ENCODE measurements at places on chromosomes 4 and X.

DNA sequence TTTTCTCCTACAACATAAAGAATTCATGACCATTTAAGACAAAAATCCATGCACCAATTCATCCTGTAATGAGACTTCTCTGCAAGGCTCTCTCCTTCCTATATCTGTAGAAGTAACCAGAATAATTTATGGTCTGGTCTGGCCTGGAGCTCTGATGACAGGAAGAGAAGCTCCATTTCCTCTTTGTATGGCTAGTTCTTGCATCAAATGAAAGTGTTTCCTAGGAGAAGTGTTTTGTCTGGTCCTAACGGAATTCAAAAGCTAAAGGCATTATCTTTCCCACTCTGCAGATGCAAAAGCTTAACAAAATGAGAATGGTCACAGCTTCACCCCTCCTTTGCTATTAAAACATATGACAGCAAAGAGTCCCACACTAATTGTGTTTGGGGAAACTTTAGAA, 55.1 kb downstream of the SPATA18 start:
- DNase-seq = no peak

- DNase-seq = no peak
Measured at GRCh38 chr4:175813821-175814220, 1.8 kb upstream of the GPM6A start.

- no peak for DNase-seq
Measured at GRCh38 chr4:73730292-73730691, 10.1 kb upstream of the CXCL8 start.

DNA sequence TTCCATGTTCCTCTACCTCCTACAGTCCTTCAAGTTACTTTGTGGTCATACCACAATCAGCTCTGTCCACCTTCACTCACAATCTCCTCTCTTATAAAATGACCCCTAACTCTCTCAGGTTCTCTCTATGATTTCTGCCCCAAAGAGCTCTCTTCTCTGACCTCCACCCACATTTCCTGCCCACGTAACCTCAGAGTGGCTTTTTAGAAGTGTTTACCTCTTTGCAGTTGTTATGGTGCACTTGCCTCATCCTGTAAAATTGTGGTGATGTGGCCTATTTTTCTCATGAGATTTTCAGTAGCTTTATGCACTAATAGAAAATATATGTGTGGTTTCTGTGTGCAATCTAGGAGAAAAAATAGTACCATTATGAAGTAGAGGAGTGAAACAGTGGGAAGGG, 215.8 kb downstream of the PACRGL start:
- no peak for DNase-seq

DNA sequence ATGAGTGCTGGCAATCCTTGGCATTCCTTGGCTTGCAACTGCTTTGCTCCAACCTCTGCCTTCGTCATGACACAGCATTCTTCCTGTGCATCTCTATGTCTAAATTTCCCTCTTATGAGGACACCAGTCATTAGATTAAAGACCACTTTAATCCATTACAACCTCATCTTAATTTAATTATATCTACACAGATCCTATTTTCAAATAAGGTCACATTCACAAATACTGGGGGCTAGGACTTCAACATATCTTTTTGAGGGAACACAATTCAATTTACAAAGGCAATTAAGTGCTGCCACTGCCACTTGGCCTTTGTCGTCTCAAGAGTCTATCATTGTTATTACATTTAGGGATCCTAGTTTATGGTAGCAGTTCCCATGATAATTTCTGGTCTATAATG, 163.7 kb upstream of the PPP1R2C start:
- DNase-seq = no peak

DNA sequence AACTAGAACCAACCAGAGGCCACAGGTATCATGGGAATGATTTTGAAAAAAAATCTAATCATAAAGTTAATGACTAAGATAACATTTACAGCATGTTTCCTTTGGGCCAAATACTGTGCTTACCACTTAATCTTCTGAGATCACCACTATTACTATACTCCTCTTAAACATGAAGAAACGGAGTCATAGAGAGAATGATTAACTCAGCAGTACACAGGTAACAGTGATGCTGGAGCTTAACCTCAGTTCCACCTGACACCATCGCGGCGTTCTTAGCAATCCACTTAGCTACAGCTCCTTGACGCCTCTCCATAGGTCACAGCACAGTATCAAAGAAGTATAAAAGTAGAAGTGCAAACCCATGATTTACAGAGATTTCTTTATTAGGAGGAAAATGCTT, 592.6 kb upstream of the SLIT2 start:
- no peak for DNase-seq

DNA sequence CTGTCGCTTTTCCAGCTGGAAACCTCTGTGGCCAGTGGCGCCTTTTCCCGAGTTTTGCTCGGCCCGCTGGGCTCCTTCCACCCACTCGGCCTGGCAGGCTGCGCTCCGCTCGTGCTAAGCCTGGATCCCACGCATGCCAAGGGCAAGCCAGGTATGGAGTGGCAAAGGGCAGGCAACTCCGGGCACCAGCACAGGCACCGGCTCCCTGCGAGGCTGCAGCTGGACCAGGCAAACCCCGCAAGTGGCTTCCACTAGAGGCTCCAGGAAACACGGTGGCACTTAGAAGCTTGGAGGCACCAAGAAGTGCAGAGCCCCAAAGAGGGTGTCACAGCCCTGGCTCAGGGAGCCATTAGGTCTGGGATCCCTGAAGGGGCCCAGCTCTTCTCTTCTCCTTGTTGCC, 59.5 kb downstream of the PPA2 start:
- no peak for DNase-seq

DNA sequence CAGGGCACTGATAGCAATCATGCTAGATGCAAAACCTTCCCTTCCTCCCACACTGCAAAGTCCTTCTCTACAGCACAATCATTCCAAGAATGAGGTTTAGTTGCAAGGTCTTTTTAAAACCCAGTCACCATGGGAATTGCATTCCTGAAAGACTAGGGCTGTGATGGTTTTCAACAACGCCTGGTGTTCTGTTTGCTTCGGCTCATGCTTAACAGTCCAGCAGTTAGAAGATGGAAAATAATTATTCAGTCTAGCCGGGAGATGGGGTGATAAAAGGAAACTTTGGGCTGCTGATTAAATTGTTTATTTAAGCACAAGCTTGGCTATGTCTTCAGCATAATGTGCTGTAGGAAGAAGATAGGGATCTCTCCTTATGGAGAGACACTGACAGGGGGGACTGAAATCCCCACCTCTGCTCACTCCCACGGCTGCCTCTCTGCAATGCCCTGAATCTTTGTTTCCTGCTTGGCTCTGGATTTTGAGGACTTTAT, 211.4 kb downstream of the MID1IP1 start:
- DNase-seq = no peak

- DNase-seq = no peak
Measured at GRCh38 chr4:101309925-101310324, 37.4 kb downstream of the PPP3CA start.

GRCh38 chr4:12492730-12493393, 991.3 kb downstream of the RAB28 start:
- DNase-seq = no peak

- no peak for DNase-seq
Measured at GRCh38 chr4:4714331-4714730, 145.1 kb upstream of the MSX1 start.

GRCh38 chr4:110154582-110154981, 43.8 kb downstream of the ELOVL6 start:
- DNase-seq = no peak

DNA sequence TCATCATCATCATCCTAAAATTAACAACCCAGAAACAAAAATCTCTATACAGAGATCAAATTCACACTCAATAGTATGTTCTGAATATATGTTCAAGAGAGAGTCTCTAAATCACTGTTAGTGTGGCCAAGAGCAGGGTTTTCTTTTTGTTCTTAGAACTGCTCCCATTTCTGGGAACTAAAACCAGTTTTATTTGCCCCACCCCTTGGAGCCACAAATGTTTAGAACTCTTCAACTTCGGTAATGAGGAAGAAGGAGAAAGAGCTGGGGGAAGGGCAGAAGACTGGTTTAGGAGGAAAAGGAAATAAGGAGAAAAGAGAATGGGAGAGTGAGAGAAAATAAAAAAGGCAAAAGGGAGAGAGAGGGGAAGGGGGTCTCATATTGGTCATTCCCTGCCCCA, 32.3 kb downstream of the CYBB start:
- DNase-seq = no peak

- no peak for DNase-seq
Measured at GRCh38 chrX:120727911-120728310, 98.1 kb upstream of the C1GALT1C1 start.

- no peak for DNase-seq
Measured at GRCh38 chr4:36198861-36199260, 45.5 kb downstream of the ARAP2 start.

GRCh38 chr4:153790962-153791551, 2.2 kb upstream of the SFRP2 start:
- DNase-seq = no peak

DNA sequence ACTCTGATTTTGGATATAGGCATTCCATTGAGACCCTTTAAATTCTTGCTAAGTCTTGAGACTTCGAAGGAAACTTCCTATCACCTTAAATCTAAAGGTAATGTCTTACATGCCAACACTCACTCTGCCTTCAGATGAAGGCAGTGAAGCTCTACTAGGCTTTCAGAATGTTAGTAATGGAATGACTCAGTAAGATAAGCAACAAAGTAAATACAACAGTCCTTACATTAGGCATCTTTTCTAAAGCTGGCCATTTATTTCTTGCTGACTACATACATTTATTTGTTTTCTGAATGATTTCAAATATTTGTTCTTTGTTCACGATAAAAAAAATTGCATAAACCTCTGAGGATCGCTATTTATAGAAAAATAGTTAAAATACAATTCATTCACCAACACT, 43.5 kb downstream of the ASIC5 start:
- DNase-seq = no peak

DNA sequence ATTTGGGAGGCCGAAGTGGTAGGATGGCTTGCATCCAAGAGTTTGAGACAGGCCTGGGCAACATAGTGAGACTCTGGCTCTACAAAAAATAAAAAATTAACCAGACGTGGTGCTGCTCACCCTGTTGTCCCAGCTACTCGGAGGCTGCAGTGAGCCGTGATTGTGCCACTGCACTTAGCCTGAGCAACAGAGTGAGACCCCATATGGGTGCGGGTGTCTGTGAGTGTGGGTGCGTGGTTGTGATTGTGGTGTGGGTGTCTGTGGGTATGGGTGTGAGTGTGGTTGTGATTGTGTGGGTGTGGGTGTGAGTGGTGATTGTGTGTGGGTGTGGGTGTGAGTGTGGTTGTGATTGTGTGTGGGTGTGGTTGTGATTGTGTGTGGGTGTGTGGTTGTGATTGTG, 114.6 kb downstream of the UBE2K start:
- no peak for DNase-seq

DNA sequence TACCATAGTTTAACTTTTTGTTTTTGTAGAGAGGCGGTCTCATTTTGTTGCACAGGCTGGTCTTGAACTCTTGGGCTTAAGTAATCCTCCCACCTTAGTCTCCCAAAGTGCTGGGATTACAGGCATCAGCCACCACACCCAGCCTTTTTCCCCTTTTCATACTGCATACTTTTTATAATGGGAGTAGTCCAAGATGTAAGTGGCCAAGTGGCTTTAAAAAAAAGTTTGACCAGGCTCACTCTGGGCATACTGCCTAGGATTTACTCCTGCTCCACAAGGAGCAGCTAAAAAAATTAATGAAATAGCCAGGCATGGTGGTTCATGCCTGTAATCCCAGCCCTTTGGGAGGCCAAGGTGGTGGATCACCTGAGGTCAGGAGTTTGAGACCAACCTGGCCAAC, 6.0 kb downstream of the GRSF1 start:
- no peak for DNase-seq

DNA sequence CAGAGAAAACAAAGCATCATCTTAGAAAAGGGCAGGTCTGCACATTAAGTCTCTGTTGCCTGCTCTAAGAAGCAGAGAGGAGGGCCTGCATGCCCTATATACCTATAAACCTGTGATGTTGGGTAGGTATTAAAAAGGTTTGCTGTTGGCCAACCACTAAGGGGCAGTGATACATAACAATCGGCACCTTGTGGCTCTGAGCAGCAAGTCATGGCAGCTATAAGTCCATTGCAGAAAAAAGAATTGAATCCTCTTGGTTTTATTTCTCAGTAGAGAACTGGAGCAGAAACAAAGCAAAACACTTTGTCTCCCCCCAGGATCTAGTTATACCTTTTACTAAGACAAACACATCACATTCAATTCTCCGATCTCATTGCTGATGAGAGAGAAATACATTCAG, 1364.4 kb downstream of the STIM2 start:
- DNase-seq = no peak

DNA sequence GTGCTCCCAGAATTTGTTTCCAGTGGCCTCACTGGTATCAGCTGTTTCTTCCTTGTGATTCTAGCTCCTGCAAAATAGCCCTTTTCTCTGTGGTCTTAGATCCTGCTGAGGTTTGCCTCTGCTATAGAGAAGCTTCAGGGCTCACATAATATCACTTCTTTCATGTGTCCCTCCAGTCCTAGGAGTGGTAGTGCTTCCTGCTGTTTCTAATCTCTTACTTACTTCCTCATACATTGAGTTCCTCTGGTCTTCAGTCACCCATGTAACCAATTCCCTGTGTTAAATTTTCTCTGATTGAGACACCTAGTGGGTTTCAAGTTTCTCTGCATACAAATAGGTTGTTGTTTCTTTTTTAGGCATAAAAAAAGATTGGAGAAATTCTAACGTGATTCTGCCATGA, 1567.9 kb downstream of the ARAP2 start:
- no peak for DNase-seq
